ENCODE measurements at places on chromosomes 2 and 18. TPM values are rescaled to one million over a fixed set of nuclear protein-coding genes. Genes with fewer than 3 reads are reported as not detected.

DPP10 gene
- total RNA-seq: 44.6 TPM

GRCh38 chr18:48161911-48162698 is 231.6 kb upstream of the SMAD2 start:
- H3K27ac ChIP-seq: no peak overlapping the region
- H3K36me3 ChIP-seq: no peaks in the 10 kb centered on the region
- no peak for DNase-seq
- H3K4me1 ChIP-seq: peaks cover 3% of the 10 kb centered on the region

- no peak overlapping the region for H3K27ac ChIP-seq
- H3K4me3 ChIP-seq: no peak overlapping the region
- H3K36me3 ChIP-seq: peaks cover 4% of the 10 kb centered on the region
- DNase-seq: no peak
These were observed 41.0 kb downstream of the CDKL4 start for GRCh38 chr2:39202639-39203369.

DNA sequence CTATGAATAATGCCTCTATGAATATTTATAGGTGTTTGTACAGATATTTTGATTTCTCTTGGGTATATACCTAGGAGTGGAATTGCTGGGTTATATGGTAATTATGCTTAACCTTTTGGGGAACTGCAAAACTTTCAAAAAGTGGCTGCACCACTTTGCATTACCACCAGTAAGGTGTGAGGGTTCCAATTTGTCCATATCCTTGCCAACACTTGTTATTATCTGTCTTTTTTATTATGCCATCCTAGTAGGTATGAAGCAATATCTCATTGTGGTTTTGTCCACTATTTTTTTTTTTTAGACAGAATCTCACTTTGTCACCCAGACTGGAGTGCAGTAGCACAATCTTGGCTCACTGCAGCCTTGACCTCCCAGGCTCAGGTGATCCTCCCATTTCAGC is 112.2 kb upstream of the FBXO11 start:
- H3K36me3 ChIP-seq: no peaks in the 10 kb centered on the region
- H3K4me1 ChIP-seq: no peaks in the 10 kb centered on the region
- no peaks in the 10 kb centered on the region for H3K27me3 ChIP-seq
- no peak overlapping the region for H3K27ac ChIP-seq
- H3K4me3 ChIP-seq: no peak overlapping the region
- no peak for DNase-seq

GRCh38 chr2:34029073-34029472 is 430.0 kb upstream of the FAM98A start:
- H3K27me3 ChIP-seq: peaks cover 3% of the 10 kb centered on the region
- no peaks in the 10 kb centered on the region for H3K4me1 ChIP-seq
- no peak overlapping the region for H3K4me3 ChIP-seq
- no peak for DNase-seq
